ENCODE measurements at places on chromosomes 5 and 9.

- DNase-seq = no peak
Observed at GRCh38 chr9:37669232-37669631, 18.5 kb downstream of the FRMPD1 start.

GRCh38 chr9:134224127-134224526 is 59.8 kb upstream of the RNU6ATAC start:
- no peak for DNase-seq

DNA sequence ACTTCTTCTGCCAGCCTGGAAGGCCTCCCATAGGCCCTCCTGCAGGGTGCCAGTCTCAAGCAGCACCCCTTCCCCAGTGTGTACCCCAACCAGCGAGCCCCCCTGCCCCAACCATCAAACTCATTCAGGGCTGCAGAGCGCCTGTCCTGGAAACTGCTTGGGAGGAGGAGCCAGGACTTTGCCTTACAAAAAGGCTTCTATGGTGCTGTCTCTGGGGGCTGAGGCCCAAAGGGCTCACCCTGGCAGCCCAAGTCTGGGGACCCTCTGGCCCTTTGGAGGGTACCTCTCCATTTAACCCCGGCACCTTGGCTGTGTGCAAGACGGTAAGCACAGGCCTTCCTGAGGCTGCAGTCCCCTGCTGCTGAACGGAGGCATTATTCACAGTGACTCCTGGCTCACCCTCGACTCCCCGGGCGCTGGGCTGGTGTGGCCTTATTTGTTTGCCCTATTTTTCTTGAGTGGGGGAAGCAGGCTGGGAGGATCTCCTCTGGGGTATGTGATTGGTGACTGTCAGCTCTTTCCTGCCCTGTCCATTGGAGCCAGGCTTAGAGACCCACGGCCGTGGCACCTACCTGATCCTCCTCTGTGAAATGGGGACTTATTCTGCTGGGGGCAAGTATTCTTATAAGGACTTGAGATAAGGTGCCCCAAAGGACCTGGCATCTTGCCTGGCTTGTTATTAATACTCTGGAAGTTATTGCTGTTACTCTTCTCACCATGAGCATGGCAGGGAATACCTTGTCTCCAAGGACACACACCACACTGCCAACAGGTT is 5.8 kb downstream of the LMX1B start:
- DNase-seq = no peak

- DNase-seq = no peak
Observed at GRCh38 chr5:146662229-146662628, 146.2 kb upstream of the GPR151 start.

- DNase-seq = no peak
Observed at GRCh38 chr5:176388003-176388443, 375 bp downstream of the NOP16 start.

DNA sequence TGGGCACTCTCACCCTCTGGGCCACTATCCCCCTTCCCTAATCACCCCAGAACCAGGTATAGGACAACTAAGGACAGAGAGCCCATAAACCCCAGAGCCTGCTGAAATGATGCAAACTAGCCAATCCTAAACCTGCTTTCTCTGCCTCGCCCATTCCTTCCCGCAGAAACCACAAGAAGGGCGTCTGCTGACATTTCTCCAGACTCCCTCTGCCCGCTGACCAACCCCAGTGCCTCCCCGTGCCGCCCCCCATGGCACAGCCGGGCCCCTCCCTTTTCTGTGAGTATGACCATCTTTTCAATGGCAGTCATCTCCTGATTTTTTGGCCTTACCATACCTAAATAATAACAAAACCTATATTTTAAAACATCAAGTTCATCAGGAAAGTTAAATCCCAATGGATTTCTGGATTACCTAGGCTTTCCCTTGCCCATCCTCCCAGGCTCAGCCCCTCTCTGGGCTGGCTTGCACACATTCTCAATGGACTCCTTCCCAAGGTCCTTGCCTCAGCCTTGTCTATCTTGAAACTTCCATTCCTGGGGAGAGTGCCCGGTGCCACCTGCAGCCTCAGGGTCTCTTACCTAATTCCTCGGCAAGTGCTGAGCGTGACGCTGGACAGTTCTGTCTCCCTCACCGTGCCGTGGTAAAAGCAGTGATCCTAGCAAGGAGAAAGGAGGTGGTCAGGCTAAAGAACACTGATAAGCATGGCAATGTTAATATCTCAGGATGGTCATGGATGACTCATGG is 45.2 kb downstream of the ADAM19 start:
- DNase-seq = no peak

DNA sequence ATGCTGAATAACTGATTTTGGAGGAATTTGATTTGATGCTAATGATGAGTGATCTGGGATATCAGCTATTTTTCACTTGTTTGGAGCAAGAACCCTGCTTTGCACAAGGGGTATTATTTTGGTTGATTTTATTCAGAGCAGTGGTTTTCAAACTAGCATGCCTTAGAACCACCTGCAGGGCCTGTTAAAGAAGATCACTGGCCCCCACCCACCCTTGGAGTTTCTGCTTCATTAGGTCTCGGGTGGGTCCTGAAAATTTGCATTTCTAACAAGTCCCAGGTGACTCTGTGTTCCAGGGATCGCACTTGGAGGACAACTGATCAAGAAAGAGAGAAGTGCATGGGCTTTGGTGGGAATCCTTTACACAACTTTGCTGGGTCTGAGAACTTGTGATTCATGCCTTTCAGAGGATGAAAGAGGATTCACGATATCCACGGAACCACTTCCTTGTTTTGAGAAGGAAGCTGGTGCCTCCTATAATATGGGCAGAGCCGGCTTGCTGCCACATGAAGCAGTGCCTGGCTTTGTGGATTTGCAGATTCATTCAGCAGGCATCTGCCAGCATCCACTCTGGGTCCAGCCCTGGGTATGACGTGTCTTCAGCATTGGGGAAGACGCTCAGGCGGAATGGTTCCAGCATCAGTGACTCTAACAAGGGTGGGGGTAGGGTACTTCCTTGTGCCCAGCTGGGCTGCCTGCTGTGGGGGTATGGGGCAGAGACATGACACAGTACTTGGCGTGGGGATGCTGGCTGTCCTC is 106.6 kb upstream of the PITX1 start:
- DNase-seq = no peak

DNA sequence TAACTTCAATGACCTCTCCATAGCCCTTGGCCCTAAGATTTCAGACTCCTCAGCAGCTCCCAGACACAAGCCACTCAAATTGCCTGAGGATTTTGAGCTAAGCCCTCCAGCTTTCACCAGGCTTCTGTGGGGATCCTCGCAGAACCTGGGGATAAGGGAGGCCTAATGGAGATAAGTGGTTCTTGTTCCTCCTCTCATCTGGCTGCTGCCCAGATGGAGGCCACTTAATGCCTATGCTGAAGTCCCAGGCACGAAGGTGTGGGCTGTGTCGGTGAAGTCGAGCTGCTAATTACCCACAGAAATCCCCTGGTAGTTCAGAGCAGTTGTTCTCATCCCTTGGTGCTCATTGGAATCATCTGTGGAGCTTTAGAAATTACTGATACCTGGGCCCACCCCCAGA is 10.3 kb upstream of the FAT2 start:
- no peak for DNase-seq

- DNase-seq = no peak
Observed at GRCh38 chr9:128628471-128629048, 28.1 kb downstream of the DYNC2I2 start.

- no peak for DNase-seq
Observed at GRCh38 chr9:130588416-130588815, 9.0 kb downstream of the FUBP3 start.

GRCh38 chr5:149774906-149775305 is 44.8 kb downstream of the PPARGC1B start:
- DNase-seq = no peak

GRCh38 chr9:126471084-126471624 is 142.6 kb upstream of the LMX1B start:
- DNase-seq = peak; percentile 32

DNA sequence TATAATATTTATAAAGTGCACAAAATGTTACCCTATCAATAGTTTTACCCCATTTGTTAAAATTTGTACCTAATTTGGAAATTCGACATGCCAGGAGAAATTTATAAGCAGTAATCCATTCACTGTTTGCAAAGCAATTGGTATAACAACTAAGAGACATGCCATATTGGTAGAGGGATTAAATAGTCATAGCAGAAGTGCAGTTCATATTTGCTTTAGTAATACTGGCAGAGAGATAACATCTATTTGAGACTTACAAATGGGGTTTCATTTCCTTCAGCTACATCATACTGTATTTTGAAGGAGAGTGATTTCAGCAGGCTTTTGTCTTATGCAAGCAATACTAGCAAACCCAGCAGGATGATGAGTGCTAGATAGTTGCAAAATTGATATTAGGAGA is 610.4 kb upstream of the CDH10 start:
- no peak for DNase-seq

- no peak for DNase-seq
Observed at GRCh38 chr9:7324152-7324598, 475.4 kb downstream of the DMAC1 start.

- DNase-seq = no peak
Observed at GRCh38 chr9:127204771-127205470, 59.7 kb upstream of the GARNL3 start.

- no peak for DNase-seq
Observed at GRCh38 chr5:131081913-131082488, 83.1 kb downstream of the HINT1 start.

- no peak for DNase-seq
Observed at GRCh38 chr5:32018476-32019436, 155.4 kb downstream of the GOLPH3 start.

DNA sequence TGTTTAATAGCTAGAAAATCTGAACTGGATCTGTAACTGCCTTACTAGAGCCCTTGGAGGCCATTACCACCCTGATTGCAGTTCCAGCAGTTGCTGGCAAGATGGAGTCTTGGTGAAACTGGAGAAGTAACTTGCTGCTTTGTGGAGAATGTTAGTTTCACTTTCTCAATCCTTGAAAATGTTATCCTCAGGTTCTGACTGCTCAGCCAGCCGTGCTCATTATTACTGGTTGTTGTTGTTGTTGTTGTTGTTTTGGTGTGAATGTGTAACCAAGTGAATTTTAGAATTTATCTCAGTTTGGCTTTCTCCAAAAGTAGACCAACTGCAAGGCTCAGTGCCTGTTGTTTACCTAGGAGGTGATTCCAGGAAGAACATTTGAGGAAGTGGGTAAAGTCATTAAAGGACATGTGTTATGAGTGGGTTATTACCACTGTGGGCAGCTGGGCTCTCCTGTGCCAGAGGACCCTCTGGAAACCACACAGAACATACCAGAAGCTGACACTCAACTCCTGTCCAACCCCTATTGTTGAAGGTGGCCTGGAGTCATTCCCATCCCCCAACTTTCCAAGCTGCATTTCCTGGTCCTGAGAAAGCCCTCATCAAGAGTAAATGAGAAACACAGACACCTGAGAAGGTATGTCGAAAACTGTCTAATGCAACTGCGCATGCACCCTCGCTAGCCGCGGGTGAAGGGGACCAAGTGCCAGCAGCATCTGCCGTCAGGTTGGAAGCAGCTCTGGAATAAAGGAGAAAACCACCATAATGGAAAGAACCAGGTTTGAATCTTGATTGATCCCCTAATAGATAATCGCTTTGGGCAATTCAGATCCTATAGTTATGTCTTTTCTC is 111.6 kb downstream of the CMYA5 start:
- no peak for DNase-seq

DNA sequence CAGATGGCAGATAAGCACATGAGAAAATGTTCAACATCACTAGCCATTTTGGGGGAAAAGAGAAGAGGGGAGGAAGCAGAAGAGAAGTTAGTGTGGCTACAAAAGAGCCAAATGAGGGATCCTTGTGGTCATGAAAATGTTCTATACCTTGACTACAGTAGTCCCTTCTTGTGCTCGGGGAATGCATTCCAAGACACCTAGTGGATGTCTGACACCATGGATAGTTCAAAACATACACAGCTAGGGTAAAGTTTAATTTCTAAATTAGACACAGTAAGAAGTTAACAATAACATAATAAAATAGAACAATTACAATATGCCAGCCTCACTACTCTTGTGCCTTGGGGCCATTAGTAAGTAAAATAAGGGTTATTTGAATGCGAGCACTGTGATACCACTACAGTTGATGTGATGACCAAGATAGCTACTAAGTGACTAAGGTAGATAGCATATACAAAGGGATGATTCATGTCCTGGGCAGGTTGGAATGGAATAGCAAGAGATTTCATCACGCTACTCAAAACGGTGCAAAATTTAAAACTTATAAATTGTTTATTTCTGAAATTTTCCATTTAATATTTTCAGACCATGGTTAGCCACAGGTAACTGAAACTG is 344.1 kb downstream of the NR2F1-AS1 start:
- no peak for DNase-seq

GRCh38 chr9:129077236-129077635 is 3.7 kb upstream of the DOLPP1 start:
- DNase-seq = no peak

DNA sequence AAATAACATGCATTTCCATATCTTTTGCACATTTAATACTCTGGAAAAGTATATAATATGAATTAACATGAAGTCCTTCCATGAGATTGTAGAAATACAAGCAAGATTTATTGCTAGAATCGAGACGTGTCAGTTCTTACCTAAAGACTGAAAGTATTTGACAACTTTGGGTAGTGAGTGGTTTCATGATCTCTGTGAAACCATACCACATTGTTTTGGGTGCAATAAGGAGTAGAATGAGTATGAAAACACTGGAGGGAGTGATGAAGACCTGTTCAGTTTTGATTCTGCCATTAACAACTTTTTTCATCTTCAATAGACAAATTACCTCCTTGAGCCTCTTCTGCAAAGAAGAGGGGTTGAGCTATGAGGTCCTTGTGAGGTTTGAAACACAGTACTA is 133.7 kb downstream of the NUDT12 start:
- DNase-seq = no peak

All from activated CD8-positive, alpha-beta memory T cell treated with anti-CD3 and anti-CD28 coated beads for 1 hour (primary cell).